Esophagus muscularis mucosa (tissue), 4 donors: ENCODE measurements at places on chromosomes 16 and 17.

GRCh38 chr17:39652587-39653315, 12.4 kb upstream of the TCAP start:
- peak overlapping the region; percentile 38 for H3K27ac ChIP-seq
- peaks cover 26% of the 10 kb centered on the region for H3K4me1 ChIP-seq
- H3K36me3 ChIP-seq = peaks cover 3% of the 10 kb centered on the region
- DNase-seq = no peak
- peak overlapping the region; percentile 16 for H3K4me3 ChIP-seq

DNA sequence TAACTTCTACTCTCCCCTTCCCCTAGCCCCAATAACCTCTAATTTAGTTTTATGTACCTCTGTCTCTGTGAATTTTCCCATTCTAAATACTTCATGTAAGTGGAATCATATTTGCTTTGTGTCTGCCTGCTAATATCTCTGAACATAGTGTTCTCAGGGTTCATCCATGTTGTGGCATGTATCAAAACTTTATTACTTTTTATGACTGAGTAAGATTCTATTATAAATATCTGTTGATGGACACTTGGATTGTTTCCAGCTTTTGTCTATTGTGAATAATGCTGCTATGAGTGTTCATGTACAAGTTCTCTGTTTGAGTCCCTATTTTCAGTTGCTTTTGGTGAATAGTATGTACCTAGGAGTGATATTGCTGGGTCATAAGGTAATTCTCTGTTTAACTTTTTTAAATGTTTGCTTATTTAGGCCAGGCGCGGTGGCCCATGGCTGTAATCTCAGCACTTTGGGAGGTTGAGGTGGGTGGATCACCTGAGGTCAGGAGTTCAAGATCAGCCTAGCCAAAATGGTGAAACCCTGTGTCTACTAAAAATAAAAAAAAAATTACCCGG, 92.8 kb downstream of the CHD9 start:
- no peaks in the 10 kb centered on the region for H3K36me3 ChIP-seq
- no peak for DNase-seq
- H3K27ac ChIP-seq = no peak overlapping the region
- H3K27me3 ChIP-seq = no peaks in the 10 kb centered on the region

DNA sequence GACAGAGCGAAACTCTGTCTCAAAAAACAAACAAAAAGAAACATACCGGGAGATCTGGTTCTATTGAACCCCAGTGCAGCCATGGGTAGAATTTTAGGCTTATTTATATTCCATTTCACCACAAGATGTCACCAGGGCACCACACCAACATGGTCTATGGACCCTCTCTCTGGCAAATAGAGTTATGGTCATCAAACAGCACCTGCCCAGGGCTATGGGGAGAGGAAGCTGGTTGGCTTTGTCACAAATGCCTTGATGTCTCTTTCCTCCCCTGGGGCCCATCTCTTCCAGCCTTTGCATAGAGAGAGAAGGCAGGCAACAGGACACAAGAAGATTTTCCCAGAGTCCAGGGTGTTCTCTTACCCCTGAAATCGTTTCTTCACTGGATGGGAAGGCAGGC, 128.4 kb downstream of the WWOX start:
- H3K36me3 ChIP-seq = no peaks in the 10 kb centered on the region
- H3K27me3 ChIP-seq = no peaks in the 10 kb centered on the region
- no peak overlapping the region for H3K27ac ChIP-seq
- no peak overlapping the region for H3K4me3 ChIP-seq
- peak; percentile 72 for DNase-seq

DNA sequence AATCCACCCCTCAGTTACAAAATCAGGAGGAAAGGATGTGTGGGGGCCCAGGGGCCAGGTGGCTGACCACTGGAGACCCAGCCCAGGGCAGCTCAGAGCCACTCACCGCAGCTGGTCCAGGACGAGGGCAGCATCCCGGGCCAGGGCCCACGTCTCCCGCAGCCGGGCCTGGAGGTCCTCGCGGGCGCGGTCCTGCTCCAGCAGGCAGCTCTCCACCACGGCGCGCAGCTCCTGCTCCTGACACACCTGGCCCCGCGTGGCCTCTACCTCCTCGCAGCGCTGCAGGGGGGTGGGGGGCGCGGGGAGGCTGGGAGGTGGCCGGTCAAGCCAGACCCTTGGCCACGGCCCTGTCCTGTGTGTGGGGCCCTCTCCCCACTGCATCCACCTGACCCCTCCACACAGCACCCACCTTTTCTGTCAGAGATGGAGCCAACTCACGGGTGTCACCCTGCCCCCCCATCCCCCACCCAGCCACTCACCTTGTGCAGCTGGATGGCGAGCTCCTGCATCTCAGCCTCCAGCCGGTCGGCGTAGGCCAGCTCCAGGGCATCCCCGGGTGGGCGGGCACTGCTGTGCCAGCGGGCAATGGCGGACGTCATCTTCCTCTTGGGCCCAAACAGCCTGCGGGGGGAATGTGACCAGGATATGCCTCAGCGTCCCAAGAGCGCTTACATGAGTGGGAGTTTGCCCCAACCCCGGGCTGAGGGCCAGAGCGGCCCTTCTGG, 5.1 kb downstream of the NUDT16L1 start:
- peaks cover 28% of the 10 kb centered on the region for H3K4me1 ChIP-seq
- no peak overlapping the region for H3K27ac ChIP-seq
- peaks cover 75% of the 10 kb centered on the region for H3K36me3 ChIP-seq
- no peaks in the 10 kb centered on the region for H3K27me3 ChIP-seq
